Caudate nucleus (tissue), 63 donors: ENCODE measurements at places on chromosomes 6 and 20.

DNA sequence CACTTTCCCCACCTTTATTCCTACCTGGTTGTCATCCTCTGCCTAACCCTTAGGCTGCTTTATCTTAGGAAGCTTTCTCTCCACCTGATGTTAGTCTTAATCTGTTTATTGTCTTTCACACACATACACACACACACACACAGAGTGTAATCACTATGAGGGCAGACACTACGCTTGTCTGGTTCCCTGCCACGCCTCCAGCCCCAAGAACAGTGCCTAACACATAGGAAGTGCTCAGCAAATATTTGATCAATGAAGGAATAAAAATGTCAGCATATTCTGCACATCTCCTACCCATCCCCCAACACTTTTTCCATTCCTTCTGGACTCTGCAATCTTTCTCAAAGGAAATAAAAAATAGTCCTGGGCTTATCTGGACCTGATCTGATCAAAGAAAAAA lies 51.1 kb upstream of the NFATC2 start:
- DNase-seq, result no peak

DNA sequence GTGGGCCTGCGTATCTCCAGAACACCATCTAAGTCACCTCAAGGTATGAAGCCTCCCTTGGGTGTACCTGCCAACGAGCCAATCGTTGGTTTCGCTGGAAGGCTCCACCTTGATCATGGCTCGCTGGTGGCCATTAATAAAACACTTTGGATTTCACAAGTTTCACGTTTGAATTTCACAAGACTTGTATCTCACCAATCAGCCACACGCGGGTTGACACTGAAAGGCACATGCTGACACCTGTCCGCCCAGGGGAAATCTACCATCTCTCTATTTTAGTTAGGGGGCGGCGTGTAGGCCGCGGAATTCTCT lies 586 bp upstream of the HMGA1 start:
- DNase-seq, result no peak

- no peak for DNase-seq
Observed at GRCh38 chr6:159533016-159533415, 160.0 kb downstream of the SOD2 start.

- DNase-seq, result no peak
Observed at GRCh38 chr6:35906499-35906846, 14.4 kb downstream of the SRPK1 start.

GRCh38 chr6:117956386-117956785 lies 49.3 kb downstream of the SLC35F1 start:
- peak; percentile 30 for DNase-seq

DNA sequence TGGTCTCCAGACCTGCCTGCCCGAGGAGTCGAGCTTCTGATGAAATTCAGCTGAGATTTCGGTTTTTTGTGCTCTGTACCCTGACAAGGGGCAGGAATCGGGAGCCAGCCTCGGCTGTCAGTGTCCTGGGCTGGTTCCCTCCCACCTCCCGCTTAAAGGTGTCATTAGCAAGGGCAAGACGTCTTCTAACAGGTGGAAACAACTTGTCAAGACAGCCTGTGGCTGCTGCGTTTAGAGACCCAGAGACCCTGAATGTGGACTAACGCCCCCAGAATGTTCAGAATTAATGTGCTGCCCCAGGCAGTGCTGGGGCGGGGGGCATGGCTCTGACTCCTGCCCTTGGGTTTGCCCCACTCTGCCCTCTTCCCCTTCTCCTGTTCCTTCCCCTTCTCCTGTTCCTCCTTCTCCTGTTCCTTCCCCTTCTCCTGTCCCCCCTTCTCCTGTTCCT lies 69.7 kb downstream of the PHACTR3 start:
- DNase-seq, result no peak
